ENCODE measurements at places on chromosomes 2 and 18.

DNA sequence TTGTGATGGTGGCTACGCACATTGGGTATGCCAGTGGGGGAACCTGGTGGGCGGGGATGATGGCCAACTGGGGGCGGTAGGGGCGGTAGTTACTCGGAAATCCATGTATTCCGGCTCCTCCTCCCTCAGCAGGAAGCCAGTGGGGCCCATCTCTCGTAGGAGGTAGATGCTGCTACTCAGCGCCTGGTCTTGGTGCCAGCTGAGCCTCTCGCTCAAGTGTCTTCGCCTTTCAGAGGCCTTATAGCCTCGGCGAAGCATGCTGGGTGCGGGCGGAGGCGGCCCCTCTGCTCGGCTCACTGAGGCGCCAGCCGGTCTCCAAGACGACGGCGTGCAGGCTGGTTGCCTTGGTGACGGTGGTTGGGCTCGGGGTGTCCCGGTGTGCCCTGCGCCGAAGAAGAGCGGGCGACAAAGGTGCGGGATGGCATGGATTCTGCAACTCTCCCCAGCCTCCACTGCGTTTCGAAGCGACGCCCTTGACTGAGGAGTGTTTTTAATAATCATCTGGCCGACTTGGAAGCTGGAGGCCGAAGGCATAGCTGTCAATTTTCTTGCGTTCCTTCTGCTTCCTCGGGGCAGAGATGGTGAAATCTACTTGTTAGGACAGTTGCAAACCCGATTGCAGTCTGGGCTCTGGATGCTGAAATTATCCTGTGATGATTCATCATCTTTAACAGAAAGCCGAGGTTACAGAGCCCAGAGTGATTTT lies at the start of gene ZSWIM2:
ZSWIM2 (minus strand) TSS at position 298 of the 706 bp plus-strand sequence; CDS start at position 258, 40 bp downstream.
- peak; percentile 32 for DNase-seq

DNA sequence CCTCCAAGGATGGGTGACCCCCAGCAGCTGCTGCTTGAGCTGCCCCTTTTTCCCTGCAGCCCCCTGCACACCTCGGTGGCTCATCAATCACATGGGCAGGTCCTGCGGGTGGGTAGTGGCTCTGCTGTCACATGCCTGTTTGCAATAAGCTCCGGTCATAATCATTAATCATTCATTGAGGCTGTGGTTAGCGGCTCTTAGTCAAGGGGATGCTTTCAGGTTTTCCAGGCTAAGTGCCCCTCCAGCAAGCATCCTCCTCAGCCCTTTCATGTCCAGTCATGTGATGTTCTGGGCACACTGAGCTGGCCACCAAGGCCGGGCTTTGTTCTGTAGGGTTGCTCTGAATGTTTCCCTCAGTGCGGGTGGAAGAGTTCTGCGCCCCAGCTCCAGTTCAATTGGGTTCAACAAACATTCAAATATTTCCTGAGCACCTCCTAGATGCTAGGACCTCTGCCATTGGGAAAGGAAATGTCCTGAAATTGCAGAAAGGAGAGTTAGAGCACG lies 96.4 kb upstream of the LDAH start:
- no peak for DNase-seq

DNA sequence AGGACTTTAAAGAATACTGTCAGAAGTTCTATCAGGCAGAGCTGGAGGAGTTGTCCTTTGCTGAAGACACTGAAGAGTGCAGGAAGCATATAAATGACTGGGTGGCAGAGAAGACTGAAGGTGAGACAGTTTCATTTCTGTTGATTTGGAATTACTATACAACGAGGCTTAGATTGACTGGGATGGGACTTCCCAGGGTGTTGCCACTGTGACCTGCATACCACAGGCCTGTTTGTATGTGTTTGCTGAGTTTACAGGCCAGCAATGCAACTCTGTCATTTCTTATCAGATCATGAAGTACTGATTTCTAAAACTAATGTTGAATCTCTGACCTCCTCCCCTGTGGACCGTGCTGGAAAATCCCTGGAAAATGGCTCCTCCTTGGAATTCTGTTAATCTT lies 11.8 kb downstream of the SERPINB8 start:
- DNase-seq, result no peak

- DNase-seq, result no peak
Observed at GRCh38 chr2:168604252-168604651, 148.2 kb downstream of the CERS6 start.
